ENCODE measurements at places on chromosomes 4 and X.

DNA sequence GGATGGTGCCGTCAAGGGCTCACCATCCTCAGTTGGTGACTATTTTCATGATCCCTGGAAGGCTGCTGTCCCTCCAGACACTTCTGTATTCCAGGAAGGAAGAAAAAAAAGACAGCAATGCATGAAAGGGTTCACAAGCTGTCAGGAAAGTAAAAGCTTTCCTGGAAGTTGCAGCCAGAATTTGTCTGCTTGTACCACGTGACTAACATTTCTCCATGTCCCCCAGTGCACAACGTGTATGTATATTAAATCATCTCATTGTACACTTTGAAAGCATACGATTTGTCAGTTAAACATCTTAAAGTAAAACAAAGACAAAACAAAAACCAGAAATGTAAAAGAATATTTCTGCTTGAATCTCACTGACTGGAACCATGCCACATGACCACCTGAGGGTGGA, 127.4 kb upstream of the CLNK start:
- no peak for DNase-seq

DNA sequence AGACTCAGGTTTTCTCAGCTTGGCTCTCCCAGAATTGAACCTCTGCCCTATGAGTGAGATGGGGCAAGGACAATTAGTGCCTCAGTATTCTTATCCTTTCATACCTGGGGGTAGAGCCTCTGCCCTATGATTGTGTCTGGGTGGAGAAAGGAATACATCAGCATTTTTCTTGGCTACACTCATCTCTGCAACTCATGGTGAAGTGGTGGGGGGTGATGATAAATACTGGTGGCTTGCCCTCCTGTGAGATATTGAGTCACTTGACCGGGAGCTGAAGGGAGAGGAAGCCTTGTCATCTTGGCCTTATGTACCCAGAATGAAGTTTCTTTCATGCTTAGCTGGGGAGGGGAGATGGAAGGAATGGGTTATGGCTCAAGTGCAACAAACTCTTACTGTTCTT, 71.3 kb upstream of the ENOX2 start:
- no peak for DNase-seq

DNA sequence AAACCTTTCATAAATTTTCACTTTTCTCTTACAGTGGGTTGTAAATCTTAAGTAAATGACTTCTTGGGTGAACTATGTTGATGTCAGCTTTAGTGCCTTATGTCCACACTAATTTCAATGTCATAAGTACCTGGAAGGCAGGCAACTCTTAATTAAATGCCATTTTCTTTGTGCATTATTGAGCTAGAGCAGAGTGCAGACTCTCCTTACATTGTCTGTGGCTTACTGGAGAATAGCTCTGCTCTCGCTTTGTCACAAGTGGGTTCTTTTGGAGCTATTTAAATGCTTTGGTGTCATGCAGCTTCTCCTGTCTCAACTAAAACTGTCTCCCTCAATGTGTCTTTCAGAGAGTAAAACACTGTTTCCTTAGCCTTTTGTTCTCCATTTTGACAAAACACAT, 411.6 kb downstream of the STIM2 start:
- no peak for DNase-seq

- DNase-seq, result no peak
Observed at GRCh38 chr4:103012060-103012459, 7.4 kb downstream of the SLC9B1 start.

- no peak for DNase-seq
Observed at GRCh38 chr4:141702472-141703182, 66.2 kb downstream of the IL15 start.

GRCh38 chr4:188627892-188628291, 488.7 kb downstream of the TRIML1 start:
- DNase-seq, result no peak

Data from left lobe of liver (tissue), 2 donors.